ENCODE measurements at places on chromosomes 1 and 21.

DNA sequence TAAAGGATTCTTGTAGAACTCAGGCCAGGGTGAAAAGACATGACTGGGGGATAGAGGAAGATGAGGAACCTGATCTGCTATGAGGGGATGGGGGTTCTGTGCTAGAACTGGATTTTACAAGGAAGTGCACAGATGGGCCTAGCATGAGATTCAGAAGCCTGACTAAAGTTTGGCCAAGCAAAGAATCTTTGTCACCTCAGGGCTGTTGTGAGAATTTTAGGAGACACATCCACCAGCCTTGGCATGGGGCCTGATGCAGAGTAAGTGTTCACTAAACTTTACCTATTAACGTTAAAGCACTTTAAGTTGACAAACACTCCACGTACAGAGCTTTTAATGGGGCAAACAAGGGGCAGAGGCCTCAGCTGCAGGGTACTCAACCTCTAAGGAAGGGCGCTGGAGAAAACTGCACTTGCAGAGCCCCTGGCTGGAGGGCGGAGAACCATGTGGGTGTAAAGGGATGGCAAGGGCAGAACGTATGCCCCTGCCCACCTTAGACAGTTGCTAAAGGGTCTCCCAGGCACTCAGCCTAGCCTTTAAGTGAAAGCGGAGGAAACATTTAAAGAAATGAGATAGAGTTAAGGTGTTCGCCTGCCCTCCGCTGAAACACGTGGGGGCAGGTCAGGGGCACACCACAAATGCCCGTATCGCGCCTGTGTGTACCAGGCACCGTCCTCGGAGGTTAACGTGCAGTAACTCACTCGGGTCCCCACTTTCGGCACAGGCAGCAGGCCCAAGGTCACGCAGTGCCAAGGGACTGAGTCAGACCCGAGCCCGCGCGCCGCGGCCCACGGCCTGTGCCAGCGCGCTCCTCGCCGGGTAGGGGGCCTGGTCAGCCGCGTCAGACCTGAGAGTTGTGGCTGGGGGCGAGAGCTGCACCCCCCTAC is 990 bp upstream of the MRPS6 start:
- peak; percentile 24 for DNase-seq
- peak overlapping the region; percentile 81 for H3K27ac ChIP-seq
- peak overlapping the region; percentile 71 for H3K4me3 ChIP-seq
- peaks cover 34% of the 10 kb centered on the region for H3K4me1 ChIP-seq
- peaks cover 30% of the 10 kb centered on the region for H3K36me3 ChIP-seq
- no peaks in the 10 kb centered on the region for H3K27me3 ChIP-seq

DNA sequence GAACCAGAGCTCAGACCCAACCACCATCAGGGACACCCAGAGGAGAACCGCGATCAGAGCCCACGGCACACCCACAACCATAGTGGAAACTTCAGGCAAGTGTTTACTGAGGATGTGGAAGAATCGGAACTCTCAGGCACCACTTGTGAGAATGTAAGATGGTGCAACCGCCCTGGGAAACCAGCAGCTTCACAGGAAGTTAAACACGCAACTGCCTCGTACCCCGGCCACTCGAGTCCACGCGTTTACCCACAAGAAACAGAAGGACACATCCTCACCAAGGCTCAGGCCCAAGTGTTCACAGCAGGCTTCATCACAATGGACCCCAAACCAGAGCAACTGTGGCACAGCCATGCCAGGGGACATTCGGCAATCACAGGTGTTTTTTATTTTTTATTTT is 51.4 kb upstream of the COL6A2 start:
- DNase-seq = peak; percentile 0
- H3K27ac ChIP-seq = no peak overlapping the region
- H3K36me3 ChIP-seq = no peaks in the 10 kb centered on the region
- H3K4me3 ChIP-seq = no peak overlapping the region

- H3K4me3 ChIP-seq = no peak overlapping the region
- no peak for DNase-seq
- H3K36me3 ChIP-seq = no peaks in the 10 kb centered on the region
Observed at GRCh38 chr21:26546446-26547097, 26.5 kb downstream of the CYYR1 start.

DNA sequence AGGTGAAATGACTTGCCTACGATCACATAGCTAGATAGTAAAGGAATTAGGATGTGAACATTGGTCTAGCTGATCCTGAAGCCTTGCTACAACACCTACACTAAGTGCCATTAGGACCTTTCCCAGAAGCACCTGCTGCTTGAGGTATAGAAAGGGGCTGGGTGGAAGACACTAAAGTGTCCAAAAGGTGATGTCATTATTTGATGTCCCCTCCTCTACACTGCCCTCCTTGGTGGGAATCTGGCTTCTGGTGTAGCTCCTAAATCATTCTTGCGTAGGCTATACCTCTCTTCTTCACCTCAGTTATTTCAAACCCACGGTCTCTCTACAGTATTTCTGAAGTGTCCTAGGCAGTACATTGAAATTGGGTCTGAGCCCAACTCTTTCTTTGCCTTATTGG is 132.5 kb upstream of the FGGY start:
- no peak overlapping the region for H3K4me3 ChIP-seq
- DNase-seq = no peak
- H3K36me3 ChIP-seq = no peaks in the 10 kb centered on the region
- H3K27me3 ChIP-seq = peaks cover 8% of the 10 kb centered on the region
- H3K27ac ChIP-seq = no peak overlapping the region

DNA sequence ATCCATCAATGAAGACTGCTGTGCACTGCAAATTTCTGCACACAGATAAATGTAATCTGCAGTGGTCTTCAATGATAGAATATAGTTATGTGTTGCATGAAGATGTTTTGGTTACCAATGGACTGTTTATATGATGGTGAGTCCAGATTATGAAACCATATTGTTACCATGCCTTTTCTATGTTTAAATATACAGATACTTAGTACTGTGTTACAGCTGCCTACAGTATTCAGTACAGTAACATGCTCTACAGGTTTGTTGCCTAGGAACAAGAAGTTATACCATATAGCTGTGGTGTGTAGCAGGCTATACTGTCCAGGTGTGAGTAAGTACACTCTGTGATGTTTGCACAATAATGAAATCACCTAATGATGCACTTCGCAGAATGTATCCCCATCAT is 40.8 kb downstream of the SORT1 start:
- no peaks in the 10 kb centered on the region for H3K36me3 ChIP-seq
- no peak overlapping the region for H3K4me3 ChIP-seq
- H3K27me3 ChIP-seq = peaks cover 2% of the 10 kb centered on the region
- H3K4me1 ChIP-seq = no peaks in the 10 kb centered on the region
- no peak for DNase-seq

GRCh38 chr1:59107916-59108315 is 189.0 kb upstream of the FGGY start:
- no peak overlapping the region for H3K4me3 ChIP-seq
- H3K36me3 ChIP-seq = no peaks in the 10 kb centered on the region
- DNase-seq = no peak
- no peaks in the 10 kb centered on the region for H3K27me3 ChIP-seq
